ENCODE measurements at places on chromosomes 5 and 9.

- no peak for DNase-seq
These were observed 545.3 kb upstream of the PTPRD start for GRCh38 chr9:11158063-11158462.

GRCh38 chr9:111237447-111237846 lies 92.6 kb downstream of the OR2K2 start:
- no peak for DNase-seq

GRCh38 chr5:5350101-5350500 lies 72.4 kb upstream of the ICE1 start:
- DNase-seq = no peak

DNA sequence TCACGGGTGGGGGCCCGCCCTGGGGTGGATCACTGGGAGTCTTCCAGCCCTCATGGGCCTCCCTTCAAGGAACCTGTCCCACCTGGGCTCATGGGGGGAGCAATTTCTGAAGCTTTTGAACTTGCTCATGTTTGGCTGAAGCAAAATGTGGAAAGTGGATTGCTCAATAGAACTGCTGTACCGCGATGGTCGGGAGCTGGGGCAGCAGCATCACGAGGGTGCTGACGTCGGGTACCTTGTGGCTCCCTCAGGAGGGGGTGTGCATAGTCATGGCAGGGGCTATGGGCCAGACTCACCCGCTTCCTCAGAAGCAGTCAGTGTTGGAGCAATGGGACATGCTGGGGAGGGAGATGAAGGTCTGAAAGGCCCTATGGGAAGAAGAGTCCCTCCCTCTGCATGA lies 57.9 kb downstream of the PRRT1B start:
- no peak for DNase-seq

DNA sequence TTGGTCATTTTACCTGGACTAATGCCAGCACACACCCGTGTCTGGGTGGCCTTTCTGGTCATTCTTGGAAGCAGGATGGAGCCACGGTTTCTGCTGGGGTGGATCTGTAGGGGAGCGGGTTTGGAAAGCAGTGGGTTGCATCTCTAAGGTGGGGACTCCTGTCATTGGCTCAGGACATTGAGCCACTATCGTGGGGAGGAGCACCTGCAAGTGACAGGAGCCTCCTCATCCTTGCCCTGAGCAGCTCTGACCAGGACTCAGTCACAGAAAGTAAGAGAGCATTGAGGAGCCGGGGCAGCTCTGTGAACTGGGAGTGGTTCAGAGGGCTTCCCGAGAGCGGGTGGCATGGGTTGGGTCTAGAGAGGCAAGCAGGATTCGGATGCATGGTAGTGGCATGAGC lies 3.7 kb downstream of the B4GALT7 start:
- no peak for DNase-seq
